ENCODE measurements at places on chromosomes 5 and 9.

GRCh38 chr5:10467281-10468198 is 25.9 kb downstream of the ROPN1L start:
- no peak overlapping the region for H3K4me3 ChIP-seq
- H3K27ac ChIP-seq, result peak overlapping the region; percentile 20
- no peaks in the 10 kb centered on the region for H3K36me3 ChIP-seq

DNA sequence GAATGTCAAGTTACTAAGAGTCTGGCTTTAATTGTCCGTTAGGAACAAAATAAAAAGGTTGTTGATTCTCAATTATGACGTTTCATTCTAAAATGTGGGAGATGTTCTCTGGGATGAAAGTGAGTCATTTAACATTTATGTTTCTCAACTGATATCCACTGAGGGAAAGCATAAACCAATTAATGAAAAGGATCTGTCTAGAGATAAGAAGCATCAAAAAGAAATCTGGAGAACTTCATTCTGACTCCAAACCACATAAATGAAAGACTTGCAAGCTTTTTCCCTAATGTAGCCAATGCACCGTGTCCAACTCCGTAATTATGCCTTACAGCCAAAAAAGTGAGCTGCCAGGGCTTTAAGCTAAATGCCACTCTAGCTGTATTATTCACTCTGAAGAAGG is 654.2 kb downstream of the TLE1 start:
- no peak for DNase-seq
- peaks cover 12% of the 10 kb centered on the region for H3K27me3 ChIP-seq
- no peaks in the 10 kb centered on the region for H3K36me3 ChIP-seq
- no peaks in the 10 kb centered on the region for H3K4me1 ChIP-seq

GRCh38 chr9:105459336-105459735 is 11.5 kb downstream of the FSD1L start:
- peaks cover 20% of the 10 kb centered on the region for H3K36me3 ChIP-seq
- no peak for DNase-seq
- H3K4me1 ChIP-seq, result no peaks in the 10 kb centered on the region

- H3K27ac ChIP-seq, result no peak overlapping the region
- no peak overlapping the region for H3K4me3 ChIP-seq
- DNase-seq, result no peak
- H3K4me1 ChIP-seq, result peaks cover 7% of the 10 kb centered on the region
Observed at GRCh38 chr5:109028608-109029299, 281.1 kb downstream of the FER start.

DNA sequence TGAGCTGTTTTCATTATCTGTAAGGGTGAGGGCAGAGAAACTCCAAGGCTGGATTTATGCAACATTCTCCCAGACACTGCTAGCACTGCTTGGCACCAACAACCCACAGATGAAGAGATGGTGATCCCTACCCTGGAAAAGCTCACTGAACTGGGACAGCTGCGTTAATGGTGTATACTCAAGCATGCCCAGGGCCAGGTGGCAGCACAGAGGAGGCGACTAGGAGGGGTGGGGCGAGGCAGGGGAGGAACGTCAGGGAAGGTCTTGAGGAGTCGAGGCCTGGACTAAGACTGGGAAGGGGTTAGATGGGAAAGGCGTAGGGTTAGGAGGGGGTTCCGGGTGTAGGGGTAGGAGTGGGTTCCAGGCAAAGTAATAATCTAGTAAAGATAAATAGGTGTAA is 73.1 kb upstream of the TBC1D9B start:
- no peaks in the 10 kb centered on the region for H3K27me3 ChIP-seq
- H3K4me1 ChIP-seq, result no peaks in the 10 kb centered on the region
- no peak overlapping the region for H3K27ac ChIP-seq
